Heart left ventricle (tissue), 16 donors: ENCODE measurements at places on chromosomes 2 and 18. TPM values are rescaled to one million over a fixed set of nuclear protein-coding genes. Genes with fewer than 3 reads are reported as not detected.

DNA sequence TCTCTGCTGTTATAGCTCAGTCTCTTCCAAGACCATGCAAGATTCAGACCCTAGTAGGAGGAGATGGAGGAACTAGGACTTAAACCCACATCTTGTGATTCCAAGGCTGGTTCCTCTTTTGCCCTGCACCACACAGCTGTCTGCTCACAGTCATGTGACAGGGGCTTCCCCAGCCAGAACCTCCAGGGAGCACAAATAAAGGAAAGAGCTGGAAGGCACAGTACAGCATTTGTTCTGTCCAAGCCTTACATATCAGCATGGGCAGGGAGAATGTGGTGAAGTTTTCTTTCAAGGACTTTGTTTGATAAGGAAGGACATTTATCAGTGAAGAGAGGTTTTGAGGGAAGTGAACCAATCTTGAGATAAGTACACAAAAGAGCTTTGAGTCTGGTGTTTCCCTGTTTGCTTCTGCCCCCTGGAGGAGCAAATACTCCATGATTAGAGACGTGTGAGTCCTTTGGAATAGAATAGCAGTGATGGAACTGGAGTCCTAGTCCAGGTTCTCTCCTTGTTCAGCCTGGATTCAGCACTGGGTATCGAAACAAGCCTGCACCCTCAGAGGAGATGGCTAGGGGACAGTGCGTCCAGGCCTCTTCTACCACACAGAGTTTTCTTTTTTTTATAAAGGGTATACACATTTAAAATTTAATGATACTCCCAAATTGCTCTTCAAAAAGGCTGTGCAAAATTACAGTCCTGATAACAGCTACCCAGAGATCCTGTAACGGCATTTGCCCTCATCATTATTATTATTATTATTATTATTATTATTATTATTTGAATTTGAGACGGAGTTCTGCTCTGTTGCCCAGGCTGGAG is 24.6 kb upstream of the CASP10 start:
- peaks cover 41% of the 10 kb centered on the region for H3K36me3 ChIP-seq
- DNase-seq = peak; percentile 62
- no peaks in the 10 kb centered on the region for H3K27me3 ChIP-seq
- peak overlapping the region; percentile 69 for H3K27ac ChIP-seq

- H3K27me3 ChIP-seq = no peaks in the 10 kb centered on the region
- H3K4me1 ChIP-seq = peaks cover 5% of the 10 kb centered on the region
- no peak for DNase-seq
- H3K4me3 ChIP-seq = peak overlapping the region; percentile 60
Observed at GRCh38 chr2:156333274-156333950, 891 bp upstream of the NR4A2 start.

DNA sequence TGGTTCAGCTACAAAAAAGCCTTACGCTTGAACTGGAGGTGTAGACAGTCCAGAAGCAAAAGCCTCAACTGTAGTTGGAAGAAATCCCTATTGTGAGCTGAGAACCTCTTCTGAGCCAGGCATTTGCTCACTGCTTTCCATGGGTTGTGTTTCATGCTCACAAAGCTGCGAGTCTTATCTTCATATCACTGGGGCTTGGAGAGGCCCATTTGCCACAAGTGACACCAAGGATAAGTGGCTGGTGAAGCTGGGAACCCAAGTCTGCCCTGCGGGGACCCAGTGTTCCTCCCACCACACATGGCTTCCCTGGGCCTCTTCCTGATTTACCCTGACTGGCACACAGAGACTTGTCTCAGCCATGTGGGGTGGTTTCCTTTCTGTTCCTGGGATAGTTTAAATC is 130.4 kb downstream of the RNF144A start:
- H3K27ac ChIP-seq = no peak overlapping the region
- H3K36me3 ChIP-seq = no peaks in the 10 kb centered on the region
- H3K4me1 ChIP-seq = peaks cover 13% of the 10 kb centered on the region
- no peaks in the 10 kb centered on the region for H3K27me3 ChIP-seq
- H3K4me3 ChIP-seq = no peak overlapping the region

GRCh38 chr2:231369580-231370428 is 25.7 kb upstream of the B3GNT7 start:
- no peak overlapping the region for H3K4me3 ChIP-seq
- H3K36me3 ChIP-seq = no peaks in the 10 kb centered on the region
- H3K4me1 ChIP-seq = peaks cover 2% of the 10 kb centered on the region
- no peaks in the 10 kb centered on the region for H3K27me3 ChIP-seq
- H3K27ac ChIP-seq = no peak overlapping the region

DNA sequence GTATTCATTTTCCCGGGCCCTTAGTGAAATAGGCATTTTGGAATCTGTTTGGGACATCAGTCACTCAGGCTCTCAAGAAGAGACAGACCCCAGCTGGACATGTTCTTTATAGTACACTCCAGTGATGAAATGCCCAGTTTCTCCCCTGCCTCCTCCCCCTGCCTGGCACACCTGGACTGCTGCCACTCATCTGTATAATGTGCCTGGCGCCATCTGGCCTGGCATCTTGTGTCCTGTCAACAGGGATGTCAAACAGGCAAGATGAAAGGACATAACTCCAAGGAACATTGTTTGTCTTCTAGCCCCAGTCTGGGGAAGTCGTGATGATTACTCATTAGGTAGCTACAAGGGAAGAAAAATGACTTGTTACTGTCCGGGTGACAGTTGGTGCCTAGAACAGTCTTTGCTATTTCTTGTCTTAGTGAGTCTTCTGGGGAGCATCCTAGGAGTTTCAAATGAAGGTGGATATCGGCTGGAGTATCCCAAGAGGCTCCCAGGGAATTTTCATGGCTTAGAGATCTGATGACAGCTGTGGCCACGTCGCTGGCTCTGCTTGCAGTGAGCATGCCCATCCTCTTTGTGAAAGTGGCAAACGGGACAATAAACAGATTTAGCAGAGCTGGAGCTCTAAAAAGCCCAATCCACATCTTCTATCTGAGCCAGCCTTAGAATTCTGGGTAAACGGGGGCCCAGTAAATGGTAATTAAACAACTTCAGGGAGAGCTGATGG is 153.6 kb downstream of the ALK start:
- H3K27me3 ChIP-seq = no peaks in the 10 kb centered on the region
- no peak for DNase-seq
- no peaks in the 10 kb centered on the region for H3K4me1 ChIP-seq
- H3K27ac ChIP-seq = no peak overlapping the region

DNA sequence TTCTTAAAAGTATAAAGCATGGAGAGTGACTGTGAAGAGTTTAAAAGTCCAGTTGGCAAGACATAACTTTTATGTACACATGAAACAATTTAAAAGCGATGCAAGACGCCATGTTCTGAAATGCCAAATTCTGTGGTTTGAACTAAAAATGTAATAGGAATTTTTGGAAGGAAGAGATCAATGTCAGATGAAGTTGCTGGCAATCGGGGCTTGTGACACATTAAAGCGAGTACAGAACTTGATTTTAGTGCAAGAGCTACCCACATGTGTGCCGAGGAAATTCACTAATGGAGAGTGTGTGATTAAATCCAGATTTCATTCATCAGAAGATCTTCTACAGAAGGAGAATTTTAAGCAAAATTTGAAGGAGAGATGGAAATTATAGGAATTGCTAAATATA is 220.2 kb upstream of the CCDC68 start:
- no peaks in the 10 kb centered on the region for H3K27me3 ChIP-seq
- H3K27ac ChIP-seq = no peak overlapping the region
- no peak for DNase-seq
- no peak overlapping the region for H3K4me3 ChIP-seq
- H3K4me1 ChIP-seq = no peaks in the 10 kb centered on the region

- no peak overlapping the region for H3K4me3 ChIP-seq
- no peaks in the 10 kb centered on the region for H3K27me3 ChIP-seq
- no peaks in the 10 kb centered on the region for H3K4me1 ChIP-seq
- no peaks in the 10 kb centered on the region for H3K36me3 ChIP-seq
- no peak for DNase-seq
Observed at GRCh38 chr18:50009773-50010335, 185.1 kb downstream of the MYO5B start.

GRCh38 chr2:191382801-191383200 is 137.6 kb downstream of the MYO1B start:
- peaks cover 22% of the 10 kb centered on the region for H3K36me3 ChIP-seq
- no peak overlapping the region for H3K27ac ChIP-seq
- no peaks in the 10 kb centered on the region for H3K27me3 ChIP-seq
- no peak overlapping the region for H3K4me3 ChIP-seq
- peak; percentile 36 for DNase-seq

DNA sequence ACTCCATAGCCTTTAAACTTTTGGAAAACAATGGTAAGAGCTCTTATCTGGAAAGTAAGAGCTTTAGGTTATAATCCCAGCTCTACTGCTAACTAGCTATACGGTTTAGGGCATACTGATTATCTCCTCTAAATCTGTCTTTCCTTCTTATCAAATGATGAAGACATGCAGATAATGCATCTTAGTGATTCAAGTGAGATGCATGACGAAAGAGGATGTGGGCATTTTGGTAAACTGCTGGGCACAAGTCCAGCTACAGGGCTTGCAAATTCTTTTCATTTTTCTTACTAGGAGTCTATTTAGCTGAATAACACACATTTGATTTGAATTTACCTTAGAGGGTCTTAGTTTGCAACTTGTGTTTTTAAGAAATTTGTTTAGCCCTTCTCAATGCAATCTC is 1604.8 kb upstream of the ZEB2 start:
- H3K4me3 ChIP-seq = no peak overlapping the region
- H3K4me1 ChIP-seq = no peaks in the 10 kb centered on the region
- no peaks in the 10 kb centered on the region for H3K27me3 ChIP-seq
- H3K36me3 ChIP-seq = no peaks in the 10 kb centered on the region
- DNase-seq = no peak
- no peak overlapping the region for H3K27ac ChIP-seq

DNA sequence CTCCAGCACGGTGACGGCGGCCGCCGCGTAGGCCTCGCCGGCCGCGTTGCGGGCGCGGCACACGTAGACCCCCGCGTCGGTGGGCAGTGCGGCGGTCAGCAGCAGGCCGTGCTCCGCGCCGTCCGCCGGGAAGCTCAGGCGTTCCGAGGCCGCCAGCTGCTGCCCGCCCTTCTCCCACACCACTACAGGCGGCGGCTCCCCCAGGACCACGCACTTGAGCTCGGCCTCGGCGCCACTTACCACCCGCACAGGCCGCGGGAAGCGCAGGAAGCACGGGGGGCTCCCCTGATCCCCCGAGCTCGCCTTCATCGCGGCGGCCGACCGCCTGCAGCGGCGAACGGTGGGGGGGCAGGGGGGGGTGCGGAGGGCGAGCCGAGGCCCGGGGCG is 422 bp downstream of the OBSL1 start:
- peak overlapping the region; percentile 89 for H3K4me3 ChIP-seq
- DNase-seq = no peak
- no peaks in the 10 kb centered on the region for H3K36me3 ChIP-seq
- no peaks in the 10 kb centered on the region for H3K27me3 ChIP-seq
- H3K27ac ChIP-seq = peak overlapping the region; percentile 90
- no peaks in the 10 kb centered on the region for H3K4me1 ChIP-seq

GRCh38 chr2:58046585-58047372 is at the start of gene VRK2:
Gene VRK2 (plus strand): TSS chr2:58046806. CDS start chr2:58048832, 2,026 bp downstream.
- H3K27ac ChIP-seq = peak within 1 kb of the TSS; percentile 97
- DNase-seq = peak; percentile 86

DNA sequence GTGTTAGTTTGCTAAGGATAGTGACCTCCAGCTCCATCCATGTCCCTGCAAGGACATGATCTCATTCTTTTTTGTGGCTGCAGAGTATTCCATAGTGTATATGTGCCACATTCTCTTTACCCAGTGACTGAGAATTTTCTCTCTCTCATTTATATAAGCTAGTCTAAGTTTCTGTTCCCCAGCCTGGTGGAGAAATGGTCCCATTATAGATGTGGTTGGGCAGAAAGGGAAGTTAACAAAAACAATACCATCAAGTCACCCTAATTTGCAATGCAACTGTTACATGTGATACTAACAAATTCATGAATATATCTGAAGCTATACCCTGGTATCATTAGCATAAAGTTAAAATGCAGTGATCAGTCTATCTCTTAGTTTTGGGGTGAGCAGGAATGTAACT is 54.0 kb downstream of the DNER start:
- no peaks in the 10 kb centered on the region for H3K4me1 ChIP-seq
- no peak overlapping the region for H3K4me3 ChIP-seq
- no peaks in the 10 kb centered on the region for H3K36me3 ChIP-seq

GRCh38 chr2:159873258-159873657 is 75.2 kb upstream of the CD302 start:
- H3K4me1 ChIP-seq = no peaks in the 10 kb centered on the region
- no peak overlapping the region for H3K27ac ChIP-seq
- DNase-seq = no peak
- no peaks in the 10 kb centered on the region for H3K27me3 ChIP-seq

GRCh38 chr2:187541086-187542085 is 12.8 kb downstream of the TFPI start:
- DNase-seq = no peak
- H3K4me3 ChIP-seq = no peak overlapping the region
- H3K4me1 ChIP-seq = peaks cover 17% of the 10 kb centered on the region

GRCh38 chr2:50956886-50957285 is 75.0 kb downstream of the NRXN1 start:
- no peak overlapping the region for H3K27ac ChIP-seq
- no peaks in the 10 kb centered on the region for H3K4me1 ChIP-seq
- DNase-seq = no peak
- H3K4me3 ChIP-seq = no peak overlapping the region
- H3K36me3 ChIP-seq = no peaks in the 10 kb centered on the region

- no peak overlapping the region for H3K27ac ChIP-seq
- peaks cover 20% of the 10 kb centered on the region for H3K36me3 ChIP-seq
- peak; percentile 31 for DNase-seq
- H3K4me1 ChIP-seq = peaks cover 6% of the 10 kb centered on the region
- no peaks in the 10 kb centered on the region for H3K27me3 ChIP-seq
Observed at GRCh38 chr18:58337686-58338085, 291.2 kb downstream of the ALPK2 start.

DNA sequence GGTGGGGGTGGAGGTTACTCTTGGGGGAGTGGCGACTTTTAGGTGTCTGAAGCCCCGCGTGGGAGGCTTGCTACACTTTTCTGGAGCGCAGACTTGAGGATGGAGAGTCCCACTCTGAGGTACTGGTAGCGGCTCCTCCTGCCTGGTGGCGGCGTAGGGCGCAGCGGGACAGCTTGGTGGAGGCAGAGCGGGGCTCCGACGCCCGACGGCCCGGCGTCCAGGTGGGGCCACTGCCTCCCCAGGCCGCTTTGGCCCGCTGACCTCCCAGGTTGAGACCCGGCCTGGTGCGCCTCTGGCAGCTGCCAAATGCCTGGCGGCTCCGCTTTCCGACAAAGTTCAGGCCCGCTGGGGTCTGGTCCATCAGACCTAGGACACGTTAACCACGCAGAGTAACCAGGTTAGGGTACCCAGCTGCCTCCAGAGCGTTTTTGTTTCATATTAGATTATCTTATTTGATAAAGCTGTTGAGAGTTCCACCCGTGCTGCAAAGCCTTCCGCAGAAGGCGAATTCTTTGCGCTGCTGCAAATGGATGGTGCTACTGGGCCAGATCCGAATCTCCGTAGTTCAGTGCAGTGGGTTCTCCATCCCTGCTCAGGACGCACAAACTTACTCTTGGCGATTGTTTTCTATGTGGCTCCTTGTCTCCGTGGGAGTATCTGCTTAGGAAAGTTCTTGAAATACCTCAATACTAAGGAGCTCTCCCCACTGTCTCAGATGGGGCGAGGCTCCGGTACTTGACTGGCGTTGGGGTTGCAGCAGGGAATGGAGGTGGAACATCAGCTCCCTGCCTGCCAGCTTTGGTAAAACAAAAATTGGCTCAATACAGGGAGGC is 405.9 kb downstream of the XIRP2 start:
- H3K27ac ChIP-seq = no peak overlapping the region
- H3K27me3 ChIP-seq = peaks cover 21% of the 10 kb centered on the region
- no peaks in the 10 kb centered on the region for H3K36me3 ChIP-seq

HOXD12 gene
- not detected for total RNA-seq

BCL11A gene
- 31.9 TPM for total RNA-seq

KANSL3 gene
- total RNA-seq = 33.0 TPM

FKBP1B gene
- 5.5 TPM for total RNA-seq

PRSS56 gene
- 0.12 TPM for total RNA-seq

CRYGC gene
- not detected for total RNA-seq
